ENCODE measurements at places on chromosomes 11 and 22. TPM values are rescaled to one million over a fixed set of nuclear protein-coding genes. Genes with fewer than 3 reads are reported as not detected.

The RIC3 gene
- not detected for total RNA-seq

The CNIH2 gene
- total RNA-seq, result 5.5 TPM

The MRGPRF gene
- 0.50 TPM for total RNA-seq

The CHRDL2 gene
- total RNA-seq, result not detected

DNA sequence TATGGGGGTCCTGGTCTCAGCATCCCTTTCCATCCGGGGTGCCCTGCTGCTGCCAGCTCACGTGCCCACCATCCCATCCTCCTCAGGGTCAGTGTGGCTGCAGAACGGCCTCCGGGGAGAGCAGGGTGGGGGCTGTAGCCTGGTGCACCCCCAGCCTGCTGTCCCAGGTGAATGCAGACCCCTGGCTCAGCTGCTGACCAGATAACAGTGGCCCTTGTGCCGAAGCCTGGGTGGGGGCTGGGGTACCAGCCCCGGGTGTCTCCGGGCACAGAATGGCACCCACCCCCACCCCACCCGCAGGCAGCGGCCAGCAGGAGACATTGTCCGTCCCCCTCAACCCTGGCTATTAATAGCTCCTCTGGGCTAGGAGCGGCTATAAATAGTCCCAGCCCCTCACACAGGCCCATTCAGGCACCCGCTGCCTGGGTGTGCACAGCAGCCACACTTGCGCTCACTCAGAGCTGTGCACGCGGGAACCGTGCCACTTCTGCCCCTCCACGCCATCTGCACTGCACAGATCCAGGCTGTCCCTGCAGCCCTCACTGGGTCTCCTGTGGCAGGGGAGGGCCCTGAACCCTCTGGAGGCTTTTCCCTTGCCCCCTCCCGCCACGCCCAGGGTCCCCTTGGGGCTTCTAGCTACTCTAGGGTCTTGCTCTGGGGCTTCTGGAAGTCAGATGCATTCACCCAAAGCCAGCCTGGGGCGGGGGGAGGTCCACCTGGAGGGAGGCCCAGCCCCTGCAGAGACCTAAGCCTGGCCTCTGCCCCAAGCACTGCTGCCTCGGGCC is 18.7 kb downstream of the CRELD2 start:
- peaks cover 20% of the 10 kb centered on the region for H3K4me1 ChIP-seq
- no peak for DNase-seq
- H3K27me3 ChIP-seq, result no peaks in the 10 kb centered on the region

- no peak overlapping the region for H3K4me3 ChIP-seq
- no peak overlapping the region for H3K27ac ChIP-seq
- H3K36me3 ChIP-seq, result no peaks in the 10 kb centered on the region
- peaks cover 7% of the 10 kb centered on the region for H3K4me1 ChIP-seq
- DNase-seq, result no peak
Measured at GRCh38 chr11:36464720-36465119, 45.4 kb downstream of the TRAF6 start.

DNA sequence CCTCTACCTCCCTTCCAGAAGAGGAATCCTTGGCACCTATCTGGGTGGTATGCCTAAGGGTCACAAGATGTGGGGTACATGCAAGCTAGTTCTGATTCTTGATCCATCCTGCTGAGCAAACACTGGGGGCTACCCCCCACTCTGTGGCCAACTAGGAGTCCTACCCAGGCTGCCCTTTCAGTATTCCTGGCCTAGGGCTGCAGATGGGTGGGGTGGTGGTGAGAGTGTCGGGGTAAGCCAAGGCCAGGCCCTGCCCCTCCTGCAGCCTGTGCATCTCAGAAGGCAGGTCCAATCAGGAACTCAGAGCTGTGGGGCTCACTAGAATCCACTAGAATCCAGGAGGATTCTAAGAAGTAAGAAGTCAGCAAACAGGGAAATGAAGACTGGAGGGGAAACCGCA is 10.9 kb downstream of the SSH3 start:
- peaks cover 65% of the 10 kb centered on the region for H3K4me1 ChIP-seq
- H3K4me3 ChIP-seq, result no peak overlapping the region
- 0 out of 2 replicates have a peak, but pooled peaks cover 5% of the 10 kb centered on the region for H3K36me3 ChIP-seq
- H3K27me3 ChIP-seq, result no peaks in the 10 kb centered on the region
- no peak for DNase-seq
- H3K27ac ChIP-seq, result no peak overlapping the region

GRCh38 chr11:109974523-109974922 is 118.7 kb upstream of the ZC3H12C start:
- no peak overlapping the region for H3K27ac ChIP-seq
- H3K4me1 ChIP-seq, result no peaks in the 10 kb centered on the region
- no peaks in the 10 kb centered on the region for H3K36me3 ChIP-seq
- no peak for DNase-seq
- no peaks in the 10 kb centered on the region for H3K27me3 ChIP-seq

DNA sequence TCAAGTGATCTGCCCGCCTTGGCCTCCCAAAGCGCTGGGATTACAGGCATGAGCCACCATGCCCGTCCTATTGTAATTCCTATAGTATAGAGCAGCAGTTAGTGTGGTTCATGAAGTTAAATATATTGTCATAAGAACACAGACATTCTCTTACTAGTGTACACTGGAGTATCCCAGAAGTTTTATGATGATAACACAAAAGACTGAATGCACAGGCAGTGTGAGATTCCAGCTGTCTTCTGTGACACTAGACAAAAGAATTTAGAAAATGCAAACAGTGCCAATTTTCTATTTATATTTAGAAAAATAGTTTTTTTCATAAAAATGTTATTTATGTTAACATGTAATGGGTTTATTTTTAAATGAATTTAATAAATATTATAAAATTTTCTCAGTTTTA is 39.4 kb upstream of the RBX1 start:
- no peaks in the 10 kb centered on the region for H3K27me3 ChIP-seq
- no peak overlapping the region for H3K27ac ChIP-seq
- no peak for DNase-seq
- H3K36me3 ChIP-seq, result peaks cover 33% of the 10 kb centered on the region
- no peak overlapping the region for H3K4me3 ChIP-seq
- no peaks in the 10 kb centered on the region for H3K4me1 ChIP-seq

DNA sequence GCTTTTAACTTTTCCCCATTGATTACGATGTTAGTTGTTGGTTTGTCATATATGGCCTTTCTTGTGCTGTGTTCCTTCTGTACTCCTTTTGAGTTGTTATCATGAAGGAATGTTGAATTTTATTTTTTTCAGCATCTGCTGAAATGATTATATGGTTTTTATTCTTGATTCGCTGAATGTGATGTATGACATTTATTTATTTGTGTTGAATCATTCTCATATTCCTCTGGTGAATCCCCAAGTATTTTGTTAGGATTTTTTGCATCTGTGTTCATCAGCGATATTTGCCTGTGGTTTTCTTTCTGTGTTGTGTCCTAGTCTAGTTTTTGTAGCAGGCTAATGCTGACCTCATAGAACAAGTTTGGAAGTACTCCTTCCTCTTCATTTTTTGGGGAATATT is 78.2 kb downstream of the GGT1 start:
- no peak overlapping the region for H3K4me3 ChIP-seq
- H3K4me1 ChIP-seq, result no peaks in the 10 kb centered on the region
- no peaks in the 10 kb centered on the region for H3K36me3 ChIP-seq
- H3K27me3 ChIP-seq, result peaks cover 54% of the 10 kb centered on the region
- no peak for DNase-seq
- no peak overlapping the region for H3K27ac ChIP-seq

- H3K4me3 ChIP-seq, result no peak overlapping the region
- H3K4me1 ChIP-seq, result peaks cover 14% of the 10 kb centered on the region
- H3K27me3 ChIP-seq, result no peaks in the 10 kb centered on the region
- no peak for DNase-seq
- H3K27ac ChIP-seq, result 0 out of 2 replicates have a peak overlapping the region, but pooled peaks have one; percentile 7
Measured at GRCh38 chr11:111944651-111945051, 7.5 kb downstream of the DIXDC1 start.

DNA sequence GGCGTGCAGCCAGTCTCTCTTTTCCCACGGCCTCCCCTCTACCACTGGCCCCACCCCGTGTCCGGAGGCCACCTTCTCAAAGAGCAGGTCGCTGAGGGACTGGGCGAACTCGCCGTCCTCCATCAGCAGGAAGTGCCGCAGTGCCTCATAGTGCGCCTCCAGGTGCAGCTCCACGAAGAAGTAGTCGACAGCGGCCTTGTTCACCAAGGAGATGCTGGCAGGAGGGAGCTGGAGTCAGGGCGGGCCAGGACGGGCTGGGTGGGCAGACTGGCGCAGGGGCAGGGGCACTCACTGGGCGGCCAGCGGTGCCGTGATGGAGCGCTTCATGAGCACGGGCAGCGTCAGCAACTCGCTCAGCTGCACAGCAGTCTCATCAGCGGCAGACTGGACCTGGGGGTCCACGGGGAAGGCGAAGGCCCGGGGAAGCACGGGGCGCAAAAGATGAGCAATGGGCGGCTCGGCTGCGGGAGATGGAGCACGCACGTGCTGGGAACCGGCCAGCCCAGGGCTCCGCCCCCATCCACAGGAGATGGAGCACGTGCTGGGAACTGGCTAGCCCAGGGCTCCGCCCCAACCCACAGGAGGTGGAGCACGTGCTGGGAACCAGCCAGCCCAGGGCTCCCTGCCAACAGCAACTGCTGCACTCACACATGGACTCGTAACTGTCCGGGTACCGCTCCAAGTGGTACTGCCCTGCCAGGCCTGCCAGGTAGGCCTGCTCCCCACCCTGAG is 18.4 kb downstream of the SELENOO start:
- no peak for DNase-seq
- no peak overlapping the region for H3K27ac ChIP-seq
- H3K36me3 ChIP-seq, result peaks cover 42% of the 10 kb centered on the region
- no peaks in the 10 kb centered on the region for H3K4me1 ChIP-seq

- H3K27ac ChIP-seq, result no peak overlapping the region
- no peak for DNase-seq
- H3K4me1 ChIP-seq, result no peaks in the 10 kb centered on the region
- peaks cover 53% of the 10 kb centered on the region for H3K27me3 ChIP-seq
Measured at GRCh38 chr11:124717786-124718651, 21.7 kb upstream of the NRGN start.

DNA sequence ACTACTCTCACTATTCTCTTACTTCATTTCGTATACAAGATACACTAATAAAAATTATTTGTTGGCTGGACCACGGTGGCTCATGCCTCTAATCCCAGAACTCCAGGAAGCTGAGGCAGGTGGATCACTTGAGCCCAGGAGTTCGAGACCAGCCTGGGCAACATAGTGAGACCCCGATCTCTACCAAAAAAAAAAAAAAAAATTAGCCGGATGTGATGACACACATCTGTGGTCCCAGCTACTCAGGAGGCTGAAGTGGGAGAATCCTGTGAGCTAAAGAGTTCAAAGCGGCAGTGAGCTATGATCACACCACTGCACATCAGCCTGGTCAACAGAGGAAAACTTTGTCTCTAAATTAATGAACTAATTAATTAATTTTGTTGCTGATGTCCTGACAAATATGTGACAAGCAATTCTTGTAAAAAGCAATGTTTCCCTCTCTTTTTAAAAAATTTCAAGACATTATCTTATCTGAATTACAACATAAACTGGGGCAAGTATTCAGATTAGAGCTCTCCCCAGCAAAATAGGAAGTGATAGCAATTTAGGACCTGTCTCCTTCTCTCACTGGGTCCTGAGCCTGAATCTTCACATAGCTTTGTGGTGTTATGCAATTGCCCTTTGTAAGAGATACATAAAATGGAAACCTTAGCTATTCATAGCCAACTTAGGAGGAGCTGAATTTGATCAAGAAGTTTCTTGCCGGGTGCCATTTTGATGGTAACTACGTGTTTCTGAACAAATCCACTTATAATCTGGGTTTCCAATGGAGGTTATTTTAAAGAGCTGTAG is 17.6 kb upstream of the TMA7B start:
- peaks cover 73% of the 10 kb centered on the region for H3K27me3 ChIP-seq
- no peaks in the 10 kb centered on the region for H3K36me3 ChIP-seq
- H3K4me3 ChIP-seq, result no peak overlapping the region
- DNase-seq, result no peak
- H3K4me1 ChIP-seq, result no peaks in the 10 kb centered on the region

DNA sequence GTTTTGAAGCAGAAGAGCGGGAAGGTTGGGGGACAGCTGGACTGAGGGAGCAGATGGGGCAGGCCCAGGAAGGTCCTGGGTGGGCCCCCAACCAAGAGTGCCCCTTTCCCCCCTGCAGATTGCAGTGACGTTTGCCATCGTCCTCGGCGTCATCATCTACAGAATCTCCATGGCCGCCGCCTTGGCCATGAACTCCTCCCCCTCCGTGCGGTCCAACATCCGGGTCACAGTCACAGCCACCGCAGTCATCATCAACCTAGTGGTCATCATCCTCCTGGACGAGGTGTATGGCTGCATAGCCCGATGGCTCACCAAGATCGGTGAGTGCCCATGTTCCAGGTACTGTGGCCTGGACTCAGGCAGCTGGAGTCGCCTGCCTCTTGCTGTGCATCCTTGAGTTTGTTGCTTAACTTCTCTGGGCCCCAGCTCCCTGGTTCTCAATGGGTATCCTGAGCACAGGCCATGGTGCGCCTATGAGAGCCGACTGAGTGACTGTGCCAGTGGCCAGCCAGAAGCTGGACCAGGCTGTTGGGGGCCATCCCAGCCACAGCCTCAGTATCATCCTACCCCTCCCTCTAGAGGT is 42.0 kb upstream of the FADD start:
- no peak overlapping the region for H3K27ac ChIP-seq
- peaks cover 50% of the 10 kb centered on the region for H3K36me3 ChIP-seq
- no peaks in the 10 kb centered on the region for H3K27me3 ChIP-seq
- DNase-seq, result no peak

GRCh38 chr11:10608584-10608983 is 40.1 kb upstream of the LYVE1 start:
- no peak overlapping the region for H3K4me3 ChIP-seq
- no peak for DNase-seq
- H3K36me3 ChIP-seq, result no peaks in the 10 kb centered on the region
- H3K27ac ChIP-seq, result no peak overlapping the region
- H3K4me1 ChIP-seq, result peaks cover 12% of the 10 kb centered on the region

GRCh38 chr11:6360183-6360582 is 30.1 kb upstream of the SMPD1 start:
- no peak overlapping the region for H3K4me3 ChIP-seq
- no peaks in the 10 kb centered on the region for H3K36me3 ChIP-seq
- no peak for DNase-seq
- H3K4me1 ChIP-seq, result no peaks in the 10 kb centered on the region

GRCh38 chr22:40107851-40108378 is 69.8 kb upstream of the TNRC6B start:
- peak; percentile 51 for DNase-seq
- H3K4me1 ChIP-seq, result no peaks in the 10 kb centered on the region
- no peak overlapping the region for H3K4me3 ChIP-seq
- H3K27me3 ChIP-seq, result no peaks in the 10 kb centered on the region
- no peaks in the 10 kb centered on the region for H3K36me3 ChIP-seq
